Muscle of leg (tissue), 16 donors: ENCODE measurements at places on chromosomes 1 and 21. TPM values are rescaled to one million over a fixed set of nuclear protein-coding genes. Genes with fewer than 3 reads are reported as not detected.

Gene SYCP1
- not detected for total RNA-seq

- H3K27me3 ChIP-seq: no peaks in the 10 kb centered on the region
- no peak overlapping the region for H3K4me3 ChIP-seq
- peak; percentile 25 for DNase-seq
- no peaks in the 10 kb centered on the region for H3K36me3 ChIP-seq
Measured at GRCh38 chr1:172342584-172343239, 77.8 kb upstream of the C1orf105 start.

DNA sequence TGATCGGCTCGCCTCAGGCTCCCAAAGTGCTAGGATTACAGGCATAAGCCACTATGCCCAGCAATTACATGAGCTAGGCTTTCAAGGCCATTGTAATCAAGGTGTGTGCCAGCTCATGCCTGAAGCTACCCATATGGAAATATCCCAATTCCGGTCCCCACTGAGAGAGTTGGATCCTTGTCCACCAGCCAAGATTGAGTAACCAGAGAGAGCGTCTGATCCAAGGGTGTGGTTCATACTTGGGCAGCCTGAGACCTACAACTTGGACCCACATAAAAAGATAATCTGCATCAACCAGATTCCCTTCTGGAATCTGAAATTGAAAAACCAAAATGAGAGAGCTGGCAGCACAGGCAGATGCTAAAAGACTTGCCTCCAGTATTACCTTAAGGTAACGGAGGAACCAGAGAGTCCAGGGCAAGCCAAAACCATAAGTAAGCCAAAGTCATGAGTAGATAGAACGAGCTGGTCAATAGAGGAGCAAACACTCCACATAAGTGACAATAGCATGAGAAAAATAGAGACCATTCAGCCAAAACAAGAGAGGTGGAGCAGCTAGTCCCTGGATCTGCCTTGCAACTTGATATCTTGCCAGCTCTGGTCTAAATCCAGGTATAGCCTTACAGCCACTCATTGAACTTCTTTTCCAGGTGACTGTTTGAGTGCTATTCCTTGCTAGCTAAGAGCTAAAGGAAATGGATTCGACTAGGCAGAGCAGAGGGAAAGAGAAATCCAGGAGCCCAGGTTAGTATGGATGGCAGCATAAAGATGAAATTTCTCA, 63.8 kb upstream of the ATP1A1 start:
- H3K4me3 ChIP-seq: no peak overlapping the region
- DNase-seq: no peak
- no peaks in the 10 kb centered on the region for H3K27me3 ChIP-seq
- no peak overlapping the region for H3K27ac ChIP-seq

DNA sequence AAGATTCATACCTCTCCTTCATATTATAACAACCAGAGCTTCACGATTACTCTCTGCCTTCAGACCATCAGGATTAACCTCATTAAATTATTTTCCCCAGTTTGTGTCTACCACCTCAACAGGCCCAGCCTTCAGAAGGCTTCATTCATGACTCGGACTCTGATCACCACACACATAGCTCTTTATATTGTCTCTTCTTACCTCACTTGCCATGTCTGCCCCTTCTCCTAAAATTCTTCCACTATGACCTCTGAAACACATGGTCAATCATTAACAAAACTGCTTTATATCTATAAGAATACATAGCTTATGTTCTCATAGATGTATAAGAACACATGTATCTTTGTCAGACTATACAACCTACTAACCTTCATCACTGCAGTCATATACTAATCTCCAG, 79.8 kb downstream of the USP1 start:
- no peak overlapping the region for H3K27ac ChIP-seq
- no peak overlapping the region for H3K4me3 ChIP-seq
- H3K27me3 ChIP-seq: no peaks in the 10 kb centered on the region
- no peaks in the 10 kb centered on the region for H3K4me1 ChIP-seq
- H3K36me3 ChIP-seq: peaks cover 5% of the 10 kb centered on the region

DNA sequence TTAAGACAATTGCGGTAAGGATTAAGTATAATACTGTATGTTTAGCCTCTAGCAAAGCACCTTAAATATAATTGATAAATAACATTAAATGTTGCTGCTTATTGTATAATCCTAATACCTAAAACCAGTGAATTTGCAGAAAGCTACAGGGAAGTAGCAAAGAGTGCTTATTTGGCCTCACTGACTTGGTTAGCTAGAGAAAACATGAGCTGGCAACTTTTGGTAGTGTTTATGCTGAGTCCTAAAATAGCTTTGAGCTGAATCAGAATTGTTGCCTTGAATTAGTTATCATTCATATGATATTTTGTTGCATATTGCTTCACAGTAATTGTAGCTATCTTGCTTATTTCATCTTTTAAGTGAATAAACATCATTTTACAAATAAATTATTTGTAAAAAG, 3.5 kb downstream of the TRIM67 start:
- no peak overlapping the region for H3K27ac ChIP-seq
- H3K4me3 ChIP-seq: no peak overlapping the region
- DNase-seq: no peak
- H3K4me1 ChIP-seq: peaks cover 18% of the 10 kb centered on the region
- peaks cover 43% of the 10 kb centered on the region for H3K27me3 ChIP-seq
- H3K36me3 ChIP-seq: no peaks in the 10 kb centered on the region

DNA sequence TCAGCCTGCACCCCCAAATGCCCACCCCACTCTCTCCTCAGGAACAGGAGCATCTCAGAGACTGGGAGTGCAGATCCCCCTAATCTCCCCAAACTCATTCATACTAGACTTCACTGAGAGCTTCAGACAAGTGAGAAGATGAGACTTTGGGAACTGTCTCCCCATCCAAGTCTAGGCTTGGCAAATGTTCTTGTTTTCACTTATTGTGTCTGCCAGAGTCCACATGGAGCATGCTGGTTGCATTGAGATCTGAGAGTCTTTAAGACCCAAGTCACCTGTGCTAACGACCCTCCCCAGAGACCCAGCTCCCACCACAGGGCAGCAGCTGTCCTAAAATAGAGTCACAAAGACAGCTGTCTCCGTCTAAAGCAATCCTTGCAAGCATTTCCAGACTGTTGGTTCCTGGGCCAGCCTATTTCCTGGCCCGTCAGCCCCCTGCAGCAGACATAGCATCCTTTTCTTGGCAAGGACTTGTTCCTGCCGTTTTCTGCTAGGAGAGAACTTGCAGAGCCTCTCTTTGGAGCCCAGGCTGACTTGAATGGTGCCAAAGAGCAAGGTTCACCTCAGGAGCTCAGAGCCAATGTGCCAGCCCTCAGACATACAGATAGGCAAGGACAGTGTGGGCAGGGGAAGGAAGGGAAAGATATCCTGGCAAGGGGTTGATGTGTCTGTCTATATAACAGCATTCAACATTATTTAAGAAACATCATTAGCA, 1.9 kb upstream of the CNTN2 start:
- no peak for DNase-seq
- peaks cover 53% of the 10 kb centered on the region for H3K27me3 ChIP-seq
- peaks cover 13% of the 10 kb centered on the region for H3K4me1 ChIP-seq
- H3K4me3 ChIP-seq: no peak overlapping the region

DNA sequence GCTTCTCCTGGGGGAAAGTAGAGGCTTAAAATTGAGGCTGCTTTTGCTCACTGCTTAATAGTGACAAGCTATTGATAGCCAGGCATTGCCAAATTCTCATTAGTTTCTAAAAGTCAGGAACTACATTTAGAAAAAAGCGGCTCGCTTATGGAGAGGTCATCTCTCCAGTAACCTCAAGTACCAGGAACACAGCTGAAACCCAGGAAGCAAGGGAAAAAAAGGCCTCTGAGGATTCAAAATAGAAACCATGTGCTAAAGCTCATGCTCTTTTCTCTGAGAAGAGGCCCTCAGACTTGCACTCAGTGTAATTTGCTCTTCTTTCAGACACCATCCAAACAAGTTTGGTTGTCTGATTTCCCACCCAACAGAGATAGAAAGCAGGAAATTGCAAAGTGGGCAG, 261.4 kb upstream of the USP25 start:
- no peak overlapping the region for H3K27ac ChIP-seq

DNA sequence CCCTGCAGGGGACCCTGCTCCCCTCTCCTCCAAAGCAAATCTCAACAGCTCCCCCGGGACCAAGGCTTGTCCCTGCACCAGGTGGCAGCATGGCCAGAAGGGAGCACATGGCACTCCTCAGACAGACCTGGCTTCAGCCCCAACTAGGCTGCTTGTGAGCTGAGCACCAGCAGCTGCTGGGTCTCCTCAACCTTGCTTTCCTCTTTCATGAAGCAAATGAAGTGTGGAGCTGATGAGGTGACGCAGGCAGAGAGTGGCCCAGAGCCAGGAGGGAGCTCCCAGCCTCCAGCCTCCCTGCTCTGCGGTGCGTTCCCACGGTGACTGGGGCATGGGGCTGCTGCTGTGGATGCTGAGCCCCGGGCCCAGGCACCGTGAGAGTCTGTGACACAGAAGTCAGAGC, 34.0 kb downstream of the MEGF6 start:
- DNase-seq: peak; percentile 74
- H3K27me3 ChIP-seq: no peaks in the 10 kb centered on the region
- no peak overlapping the region for H3K4me3 ChIP-seq

Gene S100A2
- 3.4 TPM for total RNA-seq

GRCh38 chr1:14303011-14303410, 295.5 kb upstream of the KAZN start:
- no peak overlapping the region for H3K27ac ChIP-seq
- no peaks in the 10 kb centered on the region for H3K27me3 ChIP-seq
- peaks cover 8% of the 10 kb centered on the region for H3K4me1 ChIP-seq
- DNase-seq: no peak
- H3K36me3 ChIP-seq: no peaks in the 10 kb centered on the region

GRCh38 chr1:209354840-209355165, 228.7 kb upstream of the CAMK1G start:
- H3K4me1 ChIP-seq: peaks cover 11% of the 10 kb centered on the region
- no peaks in the 10 kb centered on the region for H3K36me3 ChIP-seq
- H3K27me3 ChIP-seq: no peaks in the 10 kb centered on the region

Gene BMP8A
- total RNA-seq: 0.40 TPM

Gene ZNF648
- total RNA-seq: 0.04 TPM

Gene C1QB
- total RNA-seq: 18.5 TPM

Gene SUSD4
- total RNA-seq: 2.7 TPM

Gene SMCP
- not detected for total RNA-seq

Gene EEIG2
- total RNA-seq: 14.5 TPM

DNA sequence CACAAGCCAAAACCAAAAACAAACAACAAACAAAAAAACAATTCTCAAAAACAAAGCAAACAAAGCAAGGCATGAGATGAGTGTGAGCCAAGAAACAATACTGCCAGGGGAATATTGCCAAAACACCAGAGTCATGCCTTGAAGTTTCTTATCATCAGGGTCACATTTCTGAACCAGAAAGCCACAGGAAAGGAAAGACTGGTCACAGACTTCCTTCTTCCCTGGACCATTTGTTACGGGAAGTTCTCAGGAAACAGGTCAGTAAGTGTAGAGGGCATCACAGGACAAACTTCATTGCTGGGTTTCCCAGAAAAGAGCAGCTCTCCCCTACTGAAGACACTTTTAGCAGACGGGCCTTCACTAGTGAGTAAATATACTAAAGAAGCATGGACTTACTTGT, 191.2 kb downstream of the GABPA start:
- H3K27ac ChIP-seq: peak overlapping the region; percentile 69
- no peaks in the 10 kb centered on the region for H3K36me3 ChIP-seq
- H3K4me3 ChIP-seq: no peak overlapping the region

GRCh38 chr1:119008483-119009311, 20.6 kb upstream of the TBX15 start:
- peak; percentile 92 for DNase-seq
- H3K27ac ChIP-seq: peak overlapping the region; percentile 83
- H3K36me3 ChIP-seq: no peaks in the 10 kb centered on the region

- H3K36me3 ChIP-seq: no peaks in the 10 kb centered on the region
- H3K27ac ChIP-seq: no peak overlapping the region
- no peak for DNase-seq
- H3K4me3 ChIP-seq: no peak overlapping the region
Measured at GRCh38 chr1:245995474-245995873, 511.6 kb downstream of the SMYD3 start.

- H3K36me3 ChIP-seq: no peaks in the 10 kb centered on the region
- H3K27ac ChIP-seq: no peak overlapping the region
- H3K4me1 ChIP-seq: peaks cover 2% of the 10 kb centered on the region
- H3K4me3 ChIP-seq: no peak overlapping the region
- H3K27me3 ChIP-seq: peaks cover 4% of the 10 kb centered on the region
- DNase-seq: peak; percentile 51
Measured at GRCh38 chr1:62725255-62725654, 37.1 kb upstream of the DOCK7 start.

Gene OR2G6
- not detected for total RNA-seq

Gene ITLN1
- total RNA-seq: 0.13 TPM

Gene TEX38
- not detected for total RNA-seq

DNA sequence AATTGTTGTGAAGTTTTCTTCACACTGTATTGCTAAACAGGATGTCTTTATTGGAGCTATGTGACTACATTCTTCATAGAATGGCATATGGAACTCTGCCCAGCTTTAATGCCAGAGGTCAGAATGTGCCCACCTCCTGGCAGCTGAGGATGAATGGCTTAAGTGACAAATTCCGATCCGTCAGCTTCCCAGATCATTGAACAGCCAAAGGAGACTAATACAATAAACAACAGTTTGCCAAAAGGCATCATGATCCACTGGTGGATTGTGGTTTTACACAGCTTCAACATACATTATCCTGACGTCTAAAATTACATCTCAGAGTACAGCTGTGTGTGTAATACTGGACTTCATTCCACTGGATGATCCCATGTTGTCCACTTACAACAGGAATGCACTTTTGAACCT, 68.7 kb upstream of the C1orf105 start:
- H3K4me3 ChIP-seq: no peak overlapping the region
- DNase-seq: peak; percentile 92

DNA sequence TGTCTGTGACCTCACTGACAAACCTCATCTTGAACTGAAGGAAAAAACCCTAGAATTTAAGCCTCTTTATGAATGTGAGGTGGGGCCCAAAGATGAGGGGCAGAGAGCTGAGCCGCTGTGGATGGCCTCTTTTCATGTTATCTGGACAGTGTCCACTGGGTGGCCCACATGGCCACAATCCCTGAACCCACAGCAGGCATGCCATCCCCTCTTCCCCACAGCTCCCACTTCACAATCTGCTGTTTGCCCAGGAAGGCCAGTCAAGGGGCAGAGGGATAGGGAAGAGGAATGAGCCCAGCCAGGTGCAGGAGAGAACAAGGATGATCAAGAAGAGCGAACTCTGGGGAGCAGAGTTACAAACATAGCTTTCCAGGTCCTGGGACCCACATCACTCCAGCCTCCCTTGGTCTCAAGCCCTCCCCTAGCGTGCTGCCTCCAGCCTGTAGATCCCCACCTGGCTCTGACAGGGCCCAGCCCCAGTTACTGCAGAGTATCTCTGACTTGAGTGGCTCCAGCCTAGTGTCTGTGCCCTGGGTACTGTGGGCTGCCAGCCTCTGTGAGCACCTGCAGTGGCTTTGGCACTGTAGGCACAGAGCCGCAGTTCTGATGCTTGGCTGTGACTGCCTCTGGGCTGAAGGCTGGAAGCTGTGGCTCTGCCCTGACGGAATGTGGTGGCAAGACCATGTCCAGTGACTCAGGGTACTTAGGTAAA, 1.9 kb upstream of the SLFNL1 start:
- DNase-seq: no peak
- H3K27ac ChIP-seq: no peak overlapping the region
- no peaks in the 10 kb centered on the region for H3K27me3 ChIP-seq
- H3K4me3 ChIP-seq: no peak overlapping the region

Gene SPATA1
- total RNA-seq: 1.8 TPM

Gene OR2AK2
- total RNA-seq: not detected

GRCh38 chr1:36349839-36350238, 26.4 kb upstream of the EVA1B start:
- no peak overlapping the region for H3K4me3 ChIP-seq
- H3K27ac ChIP-seq: peak overlapping the region; percentile 76
- peaks cover 40% of the 10 kb centered on the region for H3K4me1 ChIP-seq
- no peaks in the 10 kb centered on the region for H3K27me3 ChIP-seq
- DNase-seq: peak; percentile 38

Gene ALG14
- total RNA-seq: 3.2 TPM

Gene MANEAL
- total RNA-seq: 2.7 TPM
